Glomerular endothelial cell (primary cell): ENCODE measurements at places on chromosomes 1 and 21. TPM values are rescaled to one million over a fixed set of nuclear protein-coding genes. Genes with fewer than 3 reads are reported as not detected.

KIAA0319L gene
- total RNA-seq: 68.7 and 102 TPM in 2 replicates

HTR1D gene
- 3.4 and 5.8 TPM in 2 replicates for total RNA-seq

- DNase-seq: no peak
These were observed 4.6 kb downstream of the PGLYRP4 start for GRCh38 chr1:153343811-153344717.

- no peak for DNase-seq
These were observed 139.4 kb downstream of the DHRS3 start for GRCh38 chr1:12478612-12478985.

DNA sequence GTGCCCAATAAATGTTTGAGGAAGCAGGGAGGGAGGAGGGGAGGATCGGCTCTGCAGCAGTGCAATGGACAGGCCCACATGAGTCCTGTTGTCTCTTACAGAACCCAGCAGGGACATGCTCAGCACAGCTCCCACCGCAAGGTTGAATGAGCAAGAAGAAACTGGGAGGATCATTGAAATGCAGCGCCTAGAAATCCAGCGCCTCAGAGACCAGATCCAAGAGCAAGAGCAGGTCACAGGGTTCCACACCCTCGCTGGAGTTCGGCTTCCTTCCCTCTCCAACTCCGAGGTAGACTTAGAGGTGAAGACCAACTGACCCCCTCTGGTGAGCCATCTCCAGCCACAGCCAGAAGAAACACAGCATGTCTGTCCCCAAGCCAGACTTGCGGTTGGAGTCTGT is 15.9 kb upstream of the TMEM125 start:
- no peak for DNase-seq

DNA sequence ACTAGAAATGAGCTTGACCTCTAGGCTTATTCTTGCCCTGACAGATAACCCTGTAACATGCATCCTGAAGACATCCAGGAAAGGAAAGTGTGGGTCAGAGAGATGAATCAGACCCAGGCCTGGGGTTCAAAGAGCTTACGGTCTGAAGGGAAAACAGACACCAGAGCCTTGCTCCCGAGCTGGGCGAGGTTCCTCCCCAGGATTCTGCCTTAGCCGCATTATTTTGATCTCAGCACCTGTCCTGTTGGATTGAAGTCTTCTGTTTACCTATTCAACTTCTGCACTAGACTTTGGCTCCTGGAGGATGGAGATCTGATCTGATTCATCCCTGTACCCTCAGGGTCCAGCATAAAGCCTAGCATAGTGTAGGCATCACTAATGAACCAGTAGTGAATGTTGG is 1.9 kb downstream of the CYP4B1 start:
- DNase-seq: no peak
